ENCODE measurements at places on chromosomes 2 and 18.
A peak's percentile ranks its signal among the peaks of the same experiment; 100 is the strongest.

DNA sequence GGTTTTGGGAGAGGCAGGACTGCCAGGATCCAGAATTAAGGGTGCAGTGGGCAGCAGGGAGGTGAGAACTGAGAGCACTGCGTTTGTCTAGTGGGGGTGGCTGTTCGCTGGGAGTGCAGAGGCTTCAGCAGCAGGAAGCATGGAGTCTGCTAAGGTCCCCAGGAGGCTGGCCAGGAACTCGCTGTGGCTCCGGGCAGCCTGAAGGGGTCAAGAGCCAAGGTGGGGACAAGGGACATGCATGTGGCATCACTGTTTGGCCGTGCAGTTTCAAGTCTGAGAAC is 43.2 kb upstream of the SEMA4C start:
- no peak for DNase-seq

DNA sequence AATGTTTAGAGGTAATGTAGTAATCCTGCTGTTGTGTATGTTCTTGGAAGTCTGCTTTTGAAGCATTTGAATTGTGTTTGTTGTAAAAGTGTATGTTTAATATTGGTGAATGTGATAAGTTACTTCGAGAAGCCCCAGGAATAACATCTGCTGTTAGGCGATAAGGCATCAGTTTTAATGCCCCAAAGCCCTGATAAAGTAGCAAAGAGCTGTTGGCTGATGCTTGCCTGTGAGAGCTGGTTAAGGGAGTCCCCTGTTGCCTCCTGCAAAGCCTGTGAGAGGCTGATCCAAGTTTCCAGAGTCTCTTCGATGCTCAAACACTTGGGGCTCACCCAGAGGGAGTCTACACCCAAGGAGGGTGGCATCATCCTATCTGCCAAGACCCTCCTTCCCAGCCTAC is 110.3 kb downstream of the RNF152 start:
- DNase-seq = no peak

DNA sequence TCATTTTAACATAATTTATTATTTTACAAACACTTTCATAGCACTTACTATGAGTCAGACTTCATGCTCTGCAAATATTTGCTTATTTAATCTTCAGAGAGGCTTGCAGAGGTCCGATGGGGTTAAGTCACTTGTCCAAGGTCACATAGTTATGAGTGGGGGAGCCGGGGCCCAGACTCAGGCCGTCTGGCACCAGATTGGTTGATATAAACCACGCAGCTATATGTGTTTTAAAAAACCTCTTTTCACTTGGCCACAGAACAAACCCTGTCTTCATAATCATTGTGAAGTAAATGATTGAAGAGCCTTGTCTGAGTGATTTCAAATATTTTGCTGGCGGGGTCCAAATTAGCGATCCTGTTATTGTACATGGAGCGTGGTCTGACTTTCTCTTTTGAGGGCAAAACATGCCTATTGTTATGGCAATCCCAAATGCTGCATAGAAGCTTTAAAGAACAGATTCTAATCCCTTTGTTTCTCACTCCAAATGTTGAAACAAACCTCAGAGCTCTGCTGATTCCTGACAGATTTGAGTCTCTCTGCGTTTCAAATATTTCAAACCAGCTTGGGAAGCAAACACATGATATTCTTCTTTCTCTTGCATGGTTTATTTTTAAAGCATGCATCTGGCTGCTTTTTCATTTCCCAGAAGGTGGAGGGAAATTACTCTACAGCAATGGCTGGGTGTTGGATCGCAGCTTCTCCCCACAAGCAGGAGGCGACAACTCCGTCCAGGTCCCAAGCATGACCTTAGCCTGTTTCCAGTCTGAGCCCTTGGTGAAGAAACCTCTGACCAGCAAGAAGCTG is 142.4 kb downstream of the DDX1 start:
- DNase-seq = no peak

DNA sequence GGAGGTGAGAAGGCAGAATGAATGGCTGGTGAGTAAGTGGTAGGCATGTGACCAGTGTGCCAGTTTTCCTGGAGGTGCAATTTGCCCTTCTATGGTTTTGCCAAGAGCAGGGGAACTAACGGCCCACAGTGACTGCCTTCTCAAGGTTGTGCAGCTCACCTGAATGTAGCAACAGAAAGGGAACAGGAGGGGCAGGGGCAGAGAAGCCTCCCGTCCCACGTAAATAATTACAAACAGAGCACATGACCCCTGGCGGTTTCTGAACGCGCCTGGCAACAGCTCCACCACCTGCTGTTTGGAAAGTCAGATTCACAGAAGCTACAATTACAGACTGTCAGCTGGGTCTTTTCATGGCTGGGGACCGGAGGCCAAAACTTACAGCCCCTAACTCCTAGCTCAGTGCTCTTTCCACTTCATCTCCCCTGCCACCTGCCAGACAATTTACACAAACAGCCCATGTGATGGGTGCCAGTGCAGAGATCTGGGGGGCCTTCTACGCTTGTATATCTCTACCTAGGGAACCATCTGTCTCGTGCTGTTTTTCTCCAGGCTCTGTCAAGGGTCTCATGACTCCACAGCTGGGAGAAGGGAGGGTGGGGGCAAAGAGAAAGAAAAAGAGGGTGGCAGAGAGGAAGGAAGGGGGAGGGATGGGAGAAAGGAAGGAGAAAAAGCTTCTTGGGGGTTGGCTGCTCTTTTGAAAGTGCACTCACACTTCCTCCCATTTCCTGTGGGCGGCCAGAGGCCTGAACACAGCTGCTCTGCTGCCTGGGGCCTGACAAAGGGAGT is 69.6 kb downstream of the POLR1A start:
- peak; percentile 74 for DNase-seq

DNA sequence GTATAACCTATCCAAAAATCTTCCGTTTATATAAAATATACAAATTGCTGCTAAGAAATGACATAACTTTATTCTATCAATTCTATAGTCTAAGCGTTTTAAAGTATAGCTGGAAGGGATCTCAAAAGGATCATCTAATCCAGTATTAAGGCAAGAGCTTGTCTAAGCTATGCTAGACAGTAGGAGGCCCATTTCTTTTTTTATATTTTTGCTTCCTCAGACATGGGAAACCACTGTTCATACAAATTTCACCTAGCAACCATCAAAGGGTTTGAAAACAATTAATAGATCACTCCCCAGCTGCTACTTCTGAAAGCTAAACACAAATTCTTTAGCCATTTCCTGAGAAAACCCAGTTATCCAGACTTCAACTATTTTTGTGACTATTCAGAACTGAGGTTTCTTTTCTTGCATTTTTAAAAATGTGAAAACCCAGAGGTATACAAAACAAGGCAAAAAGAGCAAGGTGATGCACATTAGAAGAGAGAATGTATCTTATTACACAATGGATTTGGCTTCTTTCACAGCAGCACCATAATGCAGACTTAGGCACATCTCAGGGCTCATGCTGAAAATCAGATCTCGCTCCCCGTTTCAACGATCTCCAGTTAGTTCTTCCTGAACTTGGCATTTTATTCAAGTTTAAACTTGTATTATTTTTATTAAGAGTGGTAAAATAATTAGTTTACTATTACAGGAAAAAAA is 274.4 kb downstream of the LRP1B start:
- no peak for DNase-seq

DNA sequence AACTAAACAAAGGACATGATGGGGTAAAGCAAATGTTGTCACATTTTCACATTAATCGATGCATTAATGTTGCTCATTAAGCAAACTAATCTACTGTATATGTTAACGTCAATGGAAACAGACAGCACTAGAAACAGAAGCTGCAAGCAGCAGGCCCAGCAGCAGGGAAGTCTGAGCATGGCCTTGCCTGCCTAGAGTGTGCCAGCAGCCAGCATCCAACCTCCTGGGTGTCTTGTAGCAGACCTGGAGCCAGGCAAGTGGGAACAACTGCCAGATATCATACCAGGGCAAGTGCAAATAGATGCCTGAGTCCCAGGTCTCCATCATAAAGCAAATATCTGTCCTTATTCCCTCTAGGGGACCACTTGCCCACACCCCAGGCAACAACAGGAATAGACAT is 319.0 kb downstream of the LRRTM1 start:
- DNase-seq = no peak

- no peak for DNase-seq
Observed at GRCh38 chr2:194062401-194062800, 1594.6 kb upstream of the SLC39A10 start.

- no peak for DNase-seq
Observed at GRCh38 chr2:232588680-232589585, 38.4 kb downstream of the EIF4E2 start.

GRCh38 chr18:68267583-68267982 is 447.3 kb downstream of the TMX3 start:
- DNase-seq = no peak

DNA sequence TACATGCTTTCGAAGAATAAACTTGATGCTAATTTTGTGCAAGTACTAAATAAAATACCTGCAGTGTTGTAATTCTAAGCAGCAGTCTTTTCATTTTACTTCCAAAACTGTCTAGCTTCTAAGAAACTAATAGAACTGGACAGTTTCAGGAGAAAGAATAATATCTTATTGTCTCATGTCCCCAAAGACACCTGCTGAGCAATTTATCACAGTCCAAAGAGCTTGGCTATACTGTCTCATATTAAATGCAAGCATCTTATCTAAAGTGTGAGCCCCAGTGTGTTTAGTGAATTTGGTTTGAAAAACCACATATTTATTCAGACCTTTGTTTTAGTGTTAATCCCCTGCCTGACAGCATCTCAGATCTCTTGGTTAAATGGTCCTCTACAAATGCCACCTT is 374.3 kb downstream of the TMX3 start:
- no peak for DNase-seq

DNA sequence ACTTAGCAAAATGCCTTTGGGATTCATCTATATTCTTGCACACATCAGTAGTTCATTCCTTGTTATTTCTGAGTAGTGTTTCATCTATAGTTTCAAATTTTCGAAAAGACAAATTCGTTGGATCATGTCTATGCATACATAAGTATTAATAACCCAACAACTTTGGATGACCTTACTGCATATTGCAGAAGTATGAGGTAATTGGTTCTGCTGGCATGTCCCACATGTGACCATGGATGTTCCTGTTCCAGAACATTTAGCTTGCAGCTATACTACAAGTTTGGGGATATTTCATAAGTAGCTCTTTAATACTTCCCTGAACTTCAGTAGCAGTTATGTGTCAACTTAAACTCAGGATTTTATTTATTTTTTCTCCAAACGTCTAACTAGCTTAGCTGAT is 44.9 kb downstream of the APLF start:
- no peak for DNase-seq

GRCh38 chr2:220753486-220753885 is 818.6 kb downstream of the EPHA4 start:
- no peak for DNase-seq

GRCh38 chr2:222797871-222798270 is 63.0 kb upstream of the ACSL3 start:
- no peak for DNase-seq

GRCh38 chr18:26575865-26576217 is 27.5 kb upstream of the KCTD1 start:
- DNase-seq = no peak

GRCh38 chr2:170973225-170973491 is 44.1 kb downstream of the GORASP2 start:
- DNase-seq = no peak

- DNase-seq = no peak
Observed at GRCh38 chr2:160334028-160334741, 134.1 kb upstream of the ITGB6 start.

DNA sequence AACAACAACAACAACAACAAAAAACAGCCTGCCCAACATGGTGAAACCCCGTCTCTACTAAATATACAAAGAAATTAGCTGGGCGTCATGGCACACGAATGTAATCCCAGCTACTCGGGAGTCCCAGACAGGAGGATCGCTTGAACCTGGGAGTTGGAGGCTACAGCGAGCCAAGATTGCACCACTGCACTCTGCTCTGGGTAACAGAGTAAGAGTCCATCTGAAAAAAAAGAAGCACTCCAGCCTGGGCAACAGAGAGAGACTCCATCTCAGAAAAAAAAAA is 344.1 kb upstream of the PLGLB2 start:
- no peak for DNase-seq

GRCh38 chr2:127532296-127532695 is 3.2 kb upstream of the MYO7B start:
- DNase-seq = no peak

GRCh38 chr2:169013628-169014026 is 17.5 kb downstream of the ABCB11 start:
- DNase-seq = no peak

DNA sequence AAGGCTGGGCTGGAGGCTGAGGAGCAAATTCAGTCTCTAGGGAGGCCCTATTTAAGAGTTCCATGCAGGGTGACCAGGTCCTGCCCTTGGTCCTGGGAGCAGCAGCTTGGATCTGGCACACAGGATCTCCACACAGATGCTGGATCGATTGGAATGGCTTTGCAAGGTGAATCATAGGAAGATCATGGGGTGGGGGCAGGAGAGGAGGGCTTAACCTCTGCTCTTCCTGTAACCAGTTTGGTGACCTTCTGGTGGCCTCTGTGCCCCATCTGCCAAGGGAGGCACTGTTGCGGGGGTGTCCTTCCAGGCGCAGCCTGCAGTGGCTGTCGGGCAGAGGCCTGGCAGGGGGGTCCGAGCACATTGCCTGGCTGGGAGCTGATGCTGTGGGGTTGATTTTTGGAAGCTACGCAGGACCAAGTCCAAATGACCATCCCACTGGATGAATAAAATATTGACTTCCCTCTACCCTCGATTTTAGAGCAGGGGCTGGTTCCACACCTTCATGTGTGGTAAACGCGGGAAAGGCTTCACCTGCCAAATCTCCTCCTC is 79.7 kb downstream of the EDAR start:
- no peak for DNase-seq

- peak; percentile 55 for DNase-seq
Observed at GRCh38 chr18:77127769-77128671, 4.6 kb downstream of the MBP start.

GRCh38 chr2:190858817-190859216 is 21.8 kb upstream of the GLS start:
- DNase-seq = no peak

DNA sequence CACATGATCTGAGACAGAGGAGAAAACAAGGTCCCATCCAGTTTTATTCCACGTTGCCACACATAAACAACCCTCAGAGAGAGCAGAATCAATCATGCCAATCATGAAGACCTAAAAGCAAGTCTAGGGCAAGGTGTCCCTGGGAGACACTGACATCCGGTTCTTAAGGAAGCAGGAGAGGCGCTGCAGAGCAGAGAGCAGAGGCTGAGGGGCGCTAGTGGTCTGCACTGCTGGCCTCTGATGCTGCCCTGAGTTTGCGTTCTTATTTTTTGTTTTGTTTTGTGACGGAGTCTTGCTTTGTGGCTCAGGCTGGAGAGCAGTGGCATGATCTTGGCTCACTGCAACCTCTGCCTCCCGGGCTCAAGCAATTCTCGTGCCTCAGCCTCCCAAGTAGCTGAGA is 83.3 kb downstream of the SMIM21 start:
- DNase-seq = no peak

DNA sequence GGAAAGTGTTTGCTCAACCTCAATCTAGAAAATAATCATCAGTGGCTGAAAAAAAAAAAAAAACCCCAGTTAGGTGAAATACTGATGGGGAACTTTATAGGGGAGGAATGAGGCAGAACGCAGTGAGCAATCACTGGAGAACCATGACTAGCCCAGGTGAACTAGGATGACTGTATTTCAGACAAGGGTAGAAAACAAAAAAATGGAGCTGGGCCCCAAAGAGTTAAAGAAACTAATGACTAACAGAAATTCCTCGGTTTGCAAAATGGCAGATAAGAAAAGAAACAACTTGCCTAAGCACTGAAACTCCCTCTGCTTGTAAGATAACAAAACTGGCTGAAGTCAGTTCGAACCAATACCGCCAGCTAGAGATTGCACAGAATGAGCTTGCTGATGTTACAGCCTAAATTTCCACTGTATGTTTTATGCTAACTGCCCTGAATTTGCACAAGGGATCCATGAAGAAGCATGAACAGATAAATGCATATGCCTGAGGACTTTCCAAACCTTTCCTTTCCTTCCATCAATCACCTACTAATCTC is 245.9 kb downstream of the METTL4 start:
- no peak for DNase-seq

Measured in GM06990 (cell line).